ENCODE measurements at places on chromosomes 12 and 14. TPM values are rescaled to one million over a fixed set of nuclear protein-coding genes. Genes with fewer than 3 reads are reported as not detected.

GRCh38 chr12:78916845-78917480, 52.4 kb downstream of the SYT1 start:
- peak; percentile 59 for DNase-seq

DNA sequence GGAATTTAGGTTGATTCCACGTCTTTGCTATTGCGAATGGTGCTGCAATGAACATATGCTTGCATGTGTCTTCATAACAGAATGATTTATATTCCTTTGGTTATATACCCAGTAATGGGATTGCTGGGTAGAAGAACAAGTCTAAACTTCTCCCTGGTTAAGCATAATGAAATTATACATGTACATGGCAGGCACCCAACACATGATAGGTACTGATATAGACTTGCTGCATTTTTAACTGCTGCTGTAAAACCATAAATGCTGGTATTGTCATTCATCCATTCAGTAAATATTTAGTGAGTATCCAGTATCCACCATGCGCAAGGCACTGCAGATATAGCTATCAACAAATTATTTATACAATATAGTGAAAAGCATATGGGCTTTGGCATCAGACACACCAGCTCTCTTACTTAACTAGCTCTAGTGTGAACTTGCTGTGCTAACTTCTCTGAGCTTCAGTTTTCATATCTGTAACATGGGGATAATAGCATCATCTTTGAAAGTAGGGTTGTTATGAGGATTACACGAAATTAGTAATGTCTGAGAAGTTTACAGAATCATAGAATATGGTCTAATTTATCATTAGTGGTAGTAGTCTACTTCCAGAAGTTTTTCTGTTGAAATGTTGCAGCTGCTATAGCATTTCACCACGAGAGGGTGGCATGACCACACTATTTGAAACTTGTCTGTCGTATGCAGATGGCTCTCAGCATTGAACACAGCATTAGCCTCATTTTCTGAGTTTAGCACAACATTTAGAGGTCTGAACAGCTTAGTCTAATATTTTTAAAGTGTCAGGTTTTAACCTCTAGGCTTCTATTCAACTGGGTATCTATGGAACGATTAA, 32.0 kb upstream of the SEL1L start:
- peak; percentile 54 for DNase-seq

DNA sequence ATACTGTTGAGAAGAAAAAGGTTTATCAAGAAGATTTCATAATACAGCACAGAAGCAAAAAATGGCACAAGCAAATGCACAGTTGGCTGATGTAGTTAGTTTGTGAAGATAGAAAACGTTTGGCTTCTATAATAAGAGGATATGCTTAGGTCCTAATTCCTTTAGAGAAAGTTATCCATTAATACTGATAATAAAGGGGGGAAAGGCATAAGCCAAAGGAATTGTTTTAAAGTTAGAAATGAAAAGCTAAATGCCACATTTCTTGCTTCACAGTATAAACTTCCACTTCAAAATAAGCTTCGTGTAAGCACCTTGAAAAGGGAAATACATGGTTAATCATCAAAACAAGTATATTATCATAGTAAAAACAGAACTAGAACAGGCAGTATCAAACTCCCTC, 12.4 kb downstream of the LMO3 start:
- peak; percentile 60 for DNase-seq

Gene FOXG1
- not detected for total RNA-seq

Gene SMOC1
- 10.8 TPM for total RNA-seq

Gene DEGS2
- 9.7 TPM for total RNA-seq

Data from bronchial epithelial cell (primary cell).